ENCODE measurements at places on chromosomes 5 and 9.

- peak; percentile 48 for DNase-seq
Measured at GRCh38 chr5:7261049-7261448, 134.9 kb upstream of the ADCY2 start.

- DNase-seq = peak; percentile 19
Measured at GRCh38 chr9:33273266-33273971, 8.6 kb downstream of the CHMP5 start.

- no peak for DNase-seq
Measured at GRCh38 chr5:36751886-36752285, 124.7 kb upstream of the NIPBL start.

- no peak for DNase-seq
Measured at GRCh38 chr9:116689486-116690032, 2.5 kb downstream of the TRIM32 start.

DNA sequence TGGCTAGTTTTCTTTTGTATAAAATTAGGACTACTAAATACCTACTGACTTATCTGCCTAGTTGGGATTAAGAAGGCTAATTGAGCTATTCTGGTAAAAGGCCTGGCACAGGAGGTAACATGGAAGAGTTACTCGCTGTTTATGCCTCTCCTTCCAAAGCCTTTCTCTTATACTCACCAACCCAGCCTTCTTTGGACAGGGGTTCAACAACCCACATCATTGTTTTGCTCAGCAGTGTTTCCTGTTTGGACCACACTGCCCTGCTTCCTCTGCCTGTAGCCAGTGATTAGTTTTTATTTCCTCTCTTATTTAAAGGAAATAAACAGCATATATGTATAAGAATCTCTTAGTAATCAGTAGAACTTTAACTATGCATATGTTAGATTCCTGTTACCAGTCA is 85.1 kb upstream of the TLX3 start:
- DNase-seq = no peak

DNA sequence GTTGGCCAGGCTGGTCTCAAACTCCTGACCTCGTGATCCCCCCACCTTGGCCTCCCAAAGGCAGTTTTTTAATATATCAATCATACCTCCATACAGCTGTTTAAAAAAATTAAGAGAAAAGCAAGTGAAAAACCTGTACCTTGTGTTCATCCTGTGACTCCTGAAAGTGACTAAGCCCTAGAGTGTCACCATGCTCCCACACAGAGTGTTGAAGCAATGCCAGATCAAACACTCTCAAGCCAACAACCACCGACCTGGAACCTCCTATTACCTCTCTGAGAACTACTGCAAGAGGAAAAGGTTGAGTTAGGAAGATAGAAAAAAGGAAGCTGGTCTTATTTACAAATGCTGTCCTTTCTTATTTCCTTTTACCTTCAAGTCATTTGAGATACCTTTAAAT is 123.5 kb downstream of the RASEF start:
- DNase-seq = no peak

DNA sequence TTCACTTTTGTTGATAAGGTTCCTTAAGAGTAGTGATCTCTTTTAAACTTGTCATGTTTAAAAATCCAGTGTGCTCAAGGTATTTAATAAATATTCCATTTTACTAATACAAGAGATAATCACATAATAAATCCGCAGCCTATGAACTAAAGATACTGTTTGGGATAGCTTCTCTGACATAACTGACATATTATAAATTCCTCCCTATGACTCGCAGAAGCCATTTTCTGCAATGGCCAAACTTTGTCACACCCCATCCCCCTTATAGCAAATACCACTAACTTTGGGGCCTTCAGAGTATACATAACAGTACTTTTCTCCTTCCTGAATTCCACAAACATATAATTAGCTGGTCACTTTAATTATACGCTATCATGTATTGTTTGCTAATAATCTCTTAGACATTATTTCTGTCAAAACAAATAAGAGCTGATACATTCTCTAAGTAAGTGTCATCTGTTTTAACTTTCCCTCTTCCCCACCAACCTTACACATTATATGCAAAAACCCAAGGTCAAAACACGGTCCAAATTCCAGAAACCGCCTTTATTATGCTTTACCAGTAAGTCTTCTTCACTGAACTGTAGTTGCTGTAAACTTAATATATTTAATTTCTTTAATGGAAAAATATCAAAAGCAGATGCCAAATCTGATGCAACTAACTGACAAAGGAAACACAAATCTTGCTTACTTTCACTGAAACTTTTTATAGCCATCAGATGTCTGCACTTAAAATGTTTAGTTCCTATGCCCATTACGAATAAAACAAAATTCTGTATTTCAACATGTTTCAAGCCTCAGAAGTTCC is 971 bp downstream of the TMEM267 start:
- peak; percentile 33 for DNase-seq

DNA sequence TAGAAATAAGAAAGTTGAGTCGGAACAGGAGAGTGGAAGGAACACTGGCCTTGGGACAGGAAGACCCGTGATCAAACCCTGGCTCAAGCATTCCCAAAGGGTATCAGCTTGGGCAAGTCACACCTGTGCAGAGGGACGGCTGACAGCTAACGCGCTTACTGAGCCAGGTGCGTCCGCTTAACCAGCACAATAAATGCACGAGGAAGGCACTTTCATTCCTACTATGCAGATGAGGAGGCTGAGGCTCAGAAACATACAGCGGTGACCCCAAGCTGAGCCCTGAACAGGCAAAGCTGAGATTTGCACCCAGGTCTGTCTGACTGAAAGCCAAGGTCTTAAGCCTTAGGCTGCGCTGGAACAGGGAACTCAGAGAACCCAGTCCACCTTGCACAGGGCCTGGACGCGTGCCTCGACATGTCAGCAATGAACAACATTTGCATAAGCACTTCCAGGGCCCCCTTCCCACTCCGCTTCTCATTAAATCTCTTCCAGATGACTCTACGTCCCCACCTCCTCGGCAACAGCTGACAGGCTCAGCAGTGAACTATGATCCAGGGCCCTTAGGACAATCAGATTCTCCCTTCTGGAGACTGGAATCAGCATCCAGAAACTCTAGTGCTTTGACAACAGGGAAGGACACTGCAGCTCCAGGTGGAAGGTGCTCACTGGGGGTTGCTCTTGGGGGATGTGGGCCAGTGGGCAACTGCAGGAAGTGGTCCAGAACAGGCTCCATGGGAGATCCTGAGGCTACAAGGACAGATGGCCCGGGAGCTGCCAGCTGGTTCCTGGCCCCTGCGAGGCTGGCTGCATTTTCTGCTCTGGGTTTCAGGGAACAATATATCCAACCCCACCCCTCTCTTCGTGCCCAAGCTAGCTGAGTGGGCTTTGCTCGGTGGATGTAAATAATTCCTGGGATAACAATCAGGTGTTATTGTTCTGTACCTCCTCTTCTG is 35.2 kb downstream of the SH3PXD2B start:
- DNase-seq = no peak

- no peak for DNase-seq
Measured at GRCh38 chr9:6330958-6331634, 2.9 kb downstream of the TPD52L3 start.

DNA sequence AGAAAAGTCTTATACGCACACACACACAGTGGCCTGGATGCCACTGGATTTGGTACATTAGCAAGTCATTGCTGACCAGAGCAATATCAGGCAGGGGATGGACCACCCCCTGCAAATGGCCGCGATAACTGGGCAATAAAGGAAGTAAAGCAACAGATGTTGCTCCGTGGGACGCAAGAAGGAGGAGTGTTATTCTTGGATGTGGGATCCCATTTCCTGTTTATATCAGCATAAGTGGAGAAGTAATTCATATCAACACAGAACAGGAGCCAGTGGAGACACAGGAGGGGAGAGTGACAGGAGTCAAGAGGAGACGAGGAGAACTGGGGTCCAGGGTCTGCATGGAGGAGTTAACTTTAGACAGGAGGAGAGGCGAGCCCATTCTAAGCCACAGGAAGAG is 18.4 kb downstream of the RUFY1 start:
- DNase-seq = no peak

- no peak for DNase-seq
Measured at GRCh38 chr5:123208668-123209501, 119.8 kb downstream of the PRDM6 start.

GRCh38 chr5:14675865-14676300 is 11.4 kb downstream of the OTULIN start:
- no peak for DNase-seq

DNA sequence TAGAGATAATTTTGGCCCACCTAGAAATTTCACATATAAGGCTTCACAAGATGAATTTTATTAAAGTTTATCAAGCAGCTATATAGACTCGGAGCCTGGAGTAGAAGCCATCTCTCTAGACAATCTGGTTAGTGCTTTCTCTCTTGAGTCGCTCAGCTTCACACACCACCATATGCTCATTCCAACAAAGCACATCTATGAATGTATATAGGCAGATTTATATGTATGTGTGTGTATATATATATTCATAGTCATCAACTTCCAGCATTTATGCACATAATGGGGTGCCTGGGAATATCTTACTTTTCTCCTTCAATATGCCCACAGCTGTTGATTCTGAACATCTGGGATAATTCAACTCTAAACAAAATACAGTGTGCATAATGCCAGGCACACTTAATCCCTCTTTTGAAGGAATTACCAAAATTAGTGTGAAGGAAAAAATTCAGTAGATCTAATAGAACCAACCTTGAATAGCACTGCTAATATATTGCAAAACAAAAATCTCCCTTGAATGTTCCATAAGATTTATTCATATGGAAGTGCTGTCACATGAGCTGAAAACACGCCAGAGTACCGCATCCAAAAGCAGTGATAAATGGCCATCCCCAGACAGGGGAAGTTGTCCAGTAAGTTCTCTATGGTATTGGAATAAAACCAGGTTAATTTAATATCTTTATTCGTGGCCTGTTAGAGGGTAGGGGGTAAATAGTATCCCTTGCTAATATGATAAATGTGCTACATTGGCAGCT is 56.0 kb upstream of the MOCS2 start:
- DNase-seq = no peak

DNA sequence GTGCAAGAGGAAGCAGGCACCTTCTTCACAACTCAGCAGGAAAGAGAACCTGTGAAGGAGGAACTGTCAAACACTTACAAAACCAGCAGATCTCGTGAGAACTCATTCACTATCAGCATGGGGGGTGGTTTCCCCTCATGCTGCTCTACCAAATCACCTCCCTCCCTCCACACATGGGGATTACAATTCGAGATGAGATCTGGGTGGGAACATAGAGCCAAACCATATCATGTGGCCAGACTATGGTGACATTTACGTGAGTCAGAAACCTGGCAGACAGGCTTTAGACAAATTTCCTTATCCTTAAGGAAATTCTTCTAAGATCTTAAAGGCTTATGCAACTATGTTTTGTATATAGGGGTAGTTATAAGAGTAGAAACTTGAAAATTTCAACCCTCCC is 8.7 kb upstream of the AOPEP start:
- DNase-seq = no peak

- no peak for DNase-seq
Measured at GRCh38 chr9:127177231-127177630, 54.8 kb upstream of the ANGPTL2 start.

- no peak for DNase-seq
Measured at GRCh38 chr9:131636593-131636992, 91.3 kb downstream of the PRRT1B start.

DNA sequence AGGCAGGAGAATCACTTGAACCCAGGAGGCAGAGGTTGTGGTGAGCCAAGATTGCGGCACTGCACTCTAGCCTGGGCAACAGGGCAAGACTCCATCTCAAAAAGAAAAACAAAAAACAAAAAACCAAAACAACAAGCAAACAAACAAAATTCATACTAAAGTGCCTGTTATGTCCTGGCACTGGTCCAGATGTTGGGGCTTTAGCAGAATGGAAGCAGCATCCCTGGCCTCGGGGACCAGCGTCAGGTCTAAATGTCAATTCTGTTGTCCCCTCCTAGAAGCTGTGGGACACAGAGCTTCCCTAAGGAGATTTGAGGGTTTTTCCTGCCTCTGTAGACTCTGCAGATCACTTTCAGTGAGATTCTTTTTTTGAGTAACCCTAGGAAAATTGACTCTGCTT is 26.2 kb downstream of the PPARGC1B start:
- DNase-seq = no peak

DNA sequence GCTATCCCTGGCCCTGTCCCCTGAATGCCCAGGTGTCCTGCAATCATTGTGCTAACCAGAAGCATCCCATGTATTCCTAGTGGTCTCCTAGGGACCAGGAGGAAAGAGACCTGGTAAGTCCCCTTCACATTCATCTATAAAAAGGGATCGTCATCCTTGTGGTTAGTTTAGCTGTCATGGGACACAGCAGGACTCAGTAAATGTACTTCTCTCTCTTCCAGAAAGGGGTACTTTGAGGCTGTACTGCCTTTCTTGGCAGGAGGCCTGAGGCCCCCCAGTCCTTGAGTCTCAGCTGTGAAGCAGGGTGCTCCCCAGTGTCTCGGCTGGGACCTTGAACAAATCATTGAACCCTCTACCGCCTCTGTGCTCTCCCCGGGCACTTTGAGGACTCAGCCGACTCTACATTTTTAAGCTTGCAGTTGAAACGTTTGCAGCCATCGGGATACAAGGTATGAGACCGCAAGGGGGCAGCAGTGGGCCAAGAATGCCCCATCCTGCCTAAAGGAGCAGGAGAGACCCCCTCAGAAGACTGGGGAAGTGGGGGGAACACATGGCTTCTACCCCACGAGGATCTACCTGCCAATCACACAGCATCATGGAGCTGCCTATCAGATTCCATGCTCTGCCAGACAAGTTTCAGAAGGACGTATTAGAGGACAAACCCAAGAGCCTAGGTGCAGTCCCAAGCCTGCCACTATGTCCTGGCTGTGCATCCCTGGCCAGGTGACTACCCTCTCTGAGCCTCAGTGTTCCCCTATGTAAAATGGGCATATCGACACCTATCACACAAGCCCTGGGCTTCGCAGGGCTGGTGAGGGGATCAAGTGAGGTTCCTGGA is 2.4 kb upstream of the PHYKPL start:
- DNase-seq = peak; percentile 61

GRCh38 chr5:16597946-16598694 is 18.7 kb downstream of the RETREG1 start:
- no peak for DNase-seq

DNA sequence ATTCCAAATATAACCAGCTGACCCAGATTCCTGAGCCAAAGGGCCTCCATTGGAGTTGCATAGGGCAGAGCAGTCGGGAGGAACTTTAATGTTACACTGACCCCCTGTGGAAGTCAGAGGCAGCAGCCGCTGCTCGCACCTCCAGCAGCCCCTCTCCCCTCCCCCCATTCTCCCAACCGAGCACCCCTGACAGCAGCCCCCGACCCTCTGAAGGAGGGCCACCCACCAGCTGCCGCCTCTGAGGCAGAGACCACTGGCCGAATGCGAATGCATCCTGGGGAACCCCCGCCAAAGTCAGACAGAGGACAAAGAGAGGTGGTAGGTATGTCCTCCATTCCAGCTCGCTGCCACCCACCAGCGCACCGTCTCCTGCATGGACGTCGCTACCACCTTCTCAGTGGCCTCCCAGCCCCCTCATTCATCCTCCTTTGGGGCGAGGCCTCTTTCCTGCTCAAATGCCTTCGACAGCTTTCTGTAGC is 231.0 kb downstream of the CDK5RAP2 start:
- peak; percentile 37 for DNase-seq

- DNase-seq = no peak
Measured at GRCh38 chr5:108543486-108543885, 161.6 kb upstream of the FBXL17 start.

GRCh38 chr5:127892467-127893207 is 189.4 kb downstream of the CCDC192 start:
- peak; percentile 59 for DNase-seq

- DNase-seq = no peak
Measured at GRCh38 chr5:132460846-132461568, 29.6 kb downstream of the IRF1 start.
